ENCODE measurements at places on chromosomes 12 and 14.

DNA sequence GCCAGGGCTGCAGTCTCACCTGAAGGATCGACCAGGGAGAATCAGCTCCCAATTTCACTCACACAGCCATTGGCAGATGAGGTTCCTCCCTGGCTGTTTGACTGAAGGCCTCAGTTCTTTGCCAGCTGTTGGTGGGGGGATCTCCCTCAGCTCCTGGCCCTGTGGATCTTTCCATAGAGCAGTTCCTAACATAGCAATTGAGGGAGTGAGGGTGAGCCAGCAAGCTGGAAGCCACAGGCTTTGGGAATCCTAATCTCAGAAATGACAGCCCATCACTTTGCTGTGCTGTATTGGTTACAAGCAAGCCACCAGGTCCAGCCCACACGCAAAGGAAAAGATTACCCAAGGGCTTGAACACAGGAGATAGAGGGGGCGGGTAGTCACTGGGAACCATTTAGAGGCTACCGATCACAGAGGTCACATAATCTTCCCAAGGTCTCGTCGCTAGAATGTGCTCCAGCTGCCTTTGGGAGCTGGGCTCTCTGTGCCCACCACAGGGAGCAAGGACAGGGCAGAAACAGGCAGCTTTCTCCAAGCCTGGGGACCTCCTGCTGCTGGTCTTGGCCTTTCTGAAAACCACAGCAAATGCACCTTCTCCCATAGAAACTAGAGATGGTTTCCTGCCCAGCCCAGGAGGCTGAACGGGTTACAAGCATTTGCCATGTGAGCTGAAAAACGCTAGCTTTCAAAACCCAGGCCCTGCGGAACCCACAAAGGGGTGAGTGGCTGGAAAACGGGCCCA, 4.6 kb upstream of the OTUB2 start:
- DNase-seq, result no peak

DNA sequence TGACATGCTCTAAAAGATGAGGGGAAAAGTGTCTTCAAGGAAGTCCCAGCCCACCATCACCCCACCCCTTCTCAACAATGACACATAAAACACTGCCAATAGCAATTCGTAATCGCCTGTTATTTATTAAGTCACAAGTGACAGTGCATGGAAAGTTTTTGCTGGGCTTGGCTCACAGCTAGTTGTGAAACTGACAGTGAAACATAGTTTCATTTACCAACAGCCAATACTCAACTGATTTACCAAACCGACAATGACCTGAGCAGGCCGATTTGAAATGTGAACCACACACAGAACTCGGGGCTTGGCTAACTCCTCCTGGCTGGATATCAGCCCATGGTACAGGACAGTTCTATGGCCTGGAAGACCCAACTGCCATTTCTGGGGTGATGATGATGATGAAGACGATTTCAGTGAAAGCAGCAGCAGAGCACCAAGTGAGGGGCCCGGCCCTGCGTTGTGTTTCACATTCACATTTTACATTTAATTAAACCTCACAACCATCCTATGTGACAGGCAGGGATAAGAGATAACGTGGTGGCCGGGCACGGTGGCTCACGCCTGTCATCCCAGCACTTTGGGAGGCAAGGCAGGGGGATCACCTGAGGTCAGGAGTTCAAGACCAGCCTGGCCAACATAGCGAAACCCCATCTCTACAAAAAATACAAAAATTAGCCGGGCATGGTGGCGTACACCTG, 42.7 kb downstream of the CAMKK2 start:
- DNase-seq, result no peak

DNA sequence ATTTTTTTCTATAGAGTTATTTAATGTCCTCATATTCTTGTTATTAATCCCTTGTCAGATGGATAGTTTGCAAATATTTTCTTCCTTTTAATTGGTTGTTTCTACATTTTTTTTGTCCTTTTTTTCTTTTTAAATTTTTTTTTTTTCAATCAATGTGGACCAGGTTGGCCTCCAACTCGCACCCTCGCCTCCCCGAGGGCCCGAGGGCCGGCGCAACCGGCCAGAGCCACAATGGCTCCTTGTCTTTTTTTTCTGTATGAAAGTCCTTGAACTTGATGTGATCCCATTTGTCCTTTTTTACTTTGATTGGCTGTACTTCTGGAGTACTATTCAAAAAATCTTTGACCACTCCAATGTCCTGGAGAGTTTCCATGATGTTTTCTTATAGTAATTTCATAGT, 17.7 kb upstream of the SLCO1B1 start:
- no peak for DNase-seq

DNA sequence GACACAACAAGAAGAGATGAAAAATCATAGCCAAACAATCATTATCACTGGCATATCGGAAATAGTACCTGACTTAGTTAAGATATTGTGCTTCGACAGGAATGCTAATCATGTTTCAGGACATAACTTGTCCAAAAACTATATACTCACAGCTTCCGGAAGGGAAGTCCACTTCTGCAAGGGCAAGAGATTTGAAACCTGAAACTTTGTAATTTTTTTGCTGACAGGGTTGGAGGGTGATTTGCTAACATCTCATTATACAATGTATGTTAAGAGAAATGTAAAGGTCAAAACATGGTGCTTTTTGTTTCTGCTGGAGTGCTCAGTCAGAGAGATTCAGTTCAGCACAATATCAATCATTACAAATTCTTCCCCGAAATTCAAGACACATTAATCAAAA, 200.3 kb downstream of the CNTN1 start:
- DNase-seq, result no peak

DNA sequence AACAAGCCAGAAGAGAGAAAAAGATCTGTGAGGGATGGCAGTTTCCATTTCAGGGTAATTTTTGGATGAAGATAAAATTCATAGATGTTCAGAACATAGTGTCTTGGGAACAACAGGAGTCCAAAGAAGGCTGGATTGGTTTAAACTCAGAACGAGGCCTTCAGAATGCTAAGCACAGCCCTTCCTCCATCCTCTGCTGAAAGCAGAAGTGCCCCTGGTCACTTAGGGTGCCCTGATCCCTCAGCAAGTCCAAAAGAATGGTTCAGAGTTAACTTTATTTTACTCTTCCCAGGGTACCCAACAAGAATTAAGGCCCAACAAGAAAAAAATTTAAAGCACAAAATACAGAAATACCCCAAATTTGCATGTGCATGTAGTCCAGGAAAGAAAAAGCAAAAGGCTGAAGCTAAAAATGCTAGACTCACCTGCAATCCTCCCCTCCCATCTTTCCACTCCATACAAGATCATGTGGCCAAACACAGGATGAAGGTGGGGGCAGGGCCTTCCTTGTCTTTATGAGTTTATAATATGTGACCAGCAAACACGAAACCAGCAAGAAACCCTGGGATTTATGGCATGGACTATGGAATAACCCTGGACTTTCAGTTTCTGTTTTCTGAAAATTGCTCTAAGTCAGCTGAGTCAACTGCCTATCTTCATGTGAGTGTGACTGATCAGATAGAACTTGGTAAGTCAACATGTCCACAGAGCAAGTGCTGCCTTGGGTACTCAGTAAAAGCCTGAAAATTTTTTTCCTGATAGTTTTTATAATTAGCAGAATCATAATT, 21.2 kb downstream of the MAX start:
- DNase-seq, result no peak

DNA sequence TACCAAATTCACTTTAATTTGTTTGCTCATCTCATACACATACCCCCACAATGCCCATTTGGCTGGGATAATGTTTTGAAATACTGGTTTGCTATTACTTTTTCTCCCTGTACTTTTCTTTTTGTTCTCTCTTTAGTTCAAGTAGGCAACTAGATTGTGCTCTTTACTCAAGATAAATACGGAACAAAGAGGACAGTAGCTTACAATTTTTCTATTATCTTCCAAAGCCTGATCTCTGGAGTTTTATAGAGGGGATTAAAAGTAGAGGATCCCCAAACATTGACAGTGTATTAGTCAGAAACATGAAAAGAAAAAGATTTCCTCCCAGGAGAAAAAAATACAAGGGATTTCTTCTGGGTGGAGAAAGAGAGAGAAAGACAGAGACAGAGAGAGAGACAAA, 102.1 kb upstream of the FSCB start:
- no peak for DNase-seq

DNA sequence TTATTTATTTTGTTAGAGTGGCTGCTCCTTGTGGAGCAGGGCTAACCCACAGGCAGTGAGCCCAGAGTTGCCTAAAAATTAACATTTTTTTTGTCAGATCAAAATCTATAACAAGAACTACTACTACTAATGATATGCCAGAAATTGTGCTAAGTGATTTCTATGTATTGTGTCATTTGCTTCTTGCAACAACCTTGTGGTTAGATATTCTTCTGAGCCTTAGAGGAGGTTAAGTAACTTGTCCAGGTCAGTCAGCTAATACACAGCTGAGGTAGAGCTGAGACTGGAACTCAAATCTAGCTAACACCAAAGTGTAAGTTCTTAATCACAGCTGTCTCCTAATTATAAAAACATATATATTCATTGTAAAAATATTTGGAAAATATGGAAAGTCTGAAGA, 29.8 kb downstream of the CFL2 start:
- DNase-seq, result no peak

DNA sequence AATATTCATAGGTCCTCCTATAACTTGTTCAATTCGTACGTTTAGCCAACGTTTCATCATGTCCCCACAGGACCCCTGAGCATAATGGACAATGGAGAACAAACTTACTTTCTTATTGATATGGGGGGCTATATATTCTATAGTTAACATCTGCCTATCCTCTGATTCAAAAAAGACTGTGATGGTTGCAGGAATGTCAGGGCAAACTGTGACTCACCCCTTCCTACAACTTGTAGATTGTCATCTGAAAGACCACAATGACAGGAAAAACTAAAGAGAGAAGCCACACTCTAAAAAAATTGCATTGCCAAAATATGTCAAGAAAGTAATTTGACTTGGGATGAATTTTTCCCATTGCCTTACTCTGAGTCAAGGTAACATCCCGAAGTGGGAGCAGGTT, 50.8 kb downstream of the CATSPERB start:
- no peak for DNase-seq

DNA sequence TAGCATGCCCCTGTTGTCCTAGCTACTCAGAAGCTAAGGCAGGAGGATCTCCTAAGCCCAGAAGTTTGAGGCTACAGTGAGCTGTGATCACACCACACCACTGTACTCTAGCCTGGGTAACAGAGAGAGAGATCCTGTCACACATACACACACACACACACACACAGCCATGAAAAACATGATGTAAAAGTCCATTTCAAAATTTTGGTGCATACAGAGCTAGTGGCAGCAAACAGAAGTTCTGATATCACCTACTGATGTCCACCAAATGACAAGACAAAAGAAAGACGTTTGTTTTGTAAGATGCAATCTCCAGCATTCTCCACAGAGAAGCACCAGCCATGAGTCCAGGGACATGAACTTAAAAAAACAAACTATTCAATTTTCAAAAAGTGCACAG, 15.9 kb downstream of the AREL1 start:
- no peak for DNase-seq

DNA sequence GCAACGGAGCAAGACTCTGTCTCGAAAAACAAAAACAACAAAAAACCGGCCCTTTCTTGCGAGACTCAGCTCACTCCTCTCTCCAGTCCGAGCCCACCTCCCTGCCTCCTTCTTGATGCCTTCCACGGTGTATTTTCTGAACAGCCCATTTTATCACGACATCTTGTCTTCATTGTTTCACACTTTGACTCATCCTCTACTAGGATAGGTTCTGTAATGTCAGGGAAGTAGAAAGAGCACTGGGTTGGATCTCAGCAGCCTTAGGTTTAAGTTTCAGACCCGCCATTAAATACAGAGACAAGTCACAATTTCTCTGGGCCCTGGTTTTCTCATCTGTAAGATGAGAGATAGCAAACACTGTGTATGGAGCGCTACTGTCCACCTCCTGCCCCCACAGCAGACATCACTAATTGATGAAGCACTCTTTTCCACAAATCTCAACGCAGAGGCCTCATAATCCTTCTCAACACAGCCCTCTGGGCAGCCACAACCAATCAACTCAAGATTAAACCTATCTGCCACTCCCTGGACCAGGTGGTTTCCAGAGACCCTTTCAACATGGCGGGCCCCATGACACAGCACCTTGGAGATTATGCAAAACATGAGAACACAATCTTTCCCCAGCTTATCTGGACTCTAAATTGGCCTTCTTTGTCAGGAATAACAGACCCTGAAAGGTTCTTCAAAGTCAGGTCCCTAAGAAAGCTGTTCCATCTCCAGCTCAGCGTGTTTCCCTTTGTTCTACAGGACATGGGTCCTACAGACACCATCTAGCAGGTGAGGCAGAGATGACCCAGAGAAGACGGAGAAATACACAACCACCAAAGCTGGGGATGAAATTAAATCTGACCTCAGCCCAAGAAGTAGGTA, 35.6 kb downstream of the CCDC88C start:
- DNase-seq, result no peak

Data from CMK (cell line).